IMR-90 (cell line): ENCODE measurements at places on chromosomes 7 and 10. TPM values are rescaled to one million over a fixed set of nuclear protein-coding genes. Genes with fewer than 3 reads are reported as not detected.
A peak's percentile ranks its signal among the peaks of the same experiment; 100 is the strongest.

CRPPA gene
- 1.3 and 2.5 TPM in 2 replicates for total RNA-seq

RPEL1 gene
- total RNA-seq = under 0.01 and 0.28 TPM in 2 replicates

CARD11 gene
- 0.18 and 0.28 TPM in 2 replicates for total RNA-seq

BTBD16 gene
- not detected in 2 replicates for total RNA-seq

HOXA7 gene
- under 0.01 and 0.18 TPM in 2 replicates for total RNA-seq

GSTO1 gene
- 258 and 330 TPM in 2 replicates for total RNA-seq

PODXL gene
- total RNA-seq = 1.3 and 1.4 TPM in 2 replicates

DNAJC12 gene
- 1.7 and 2.3 TPM in 2 replicates for total RNA-seq

PRPS1L1 gene
- total RNA-seq = not detected in 2 replicates

AKR1D1 gene
- not detected in 2 replicates for total RNA-seq

DNA sequence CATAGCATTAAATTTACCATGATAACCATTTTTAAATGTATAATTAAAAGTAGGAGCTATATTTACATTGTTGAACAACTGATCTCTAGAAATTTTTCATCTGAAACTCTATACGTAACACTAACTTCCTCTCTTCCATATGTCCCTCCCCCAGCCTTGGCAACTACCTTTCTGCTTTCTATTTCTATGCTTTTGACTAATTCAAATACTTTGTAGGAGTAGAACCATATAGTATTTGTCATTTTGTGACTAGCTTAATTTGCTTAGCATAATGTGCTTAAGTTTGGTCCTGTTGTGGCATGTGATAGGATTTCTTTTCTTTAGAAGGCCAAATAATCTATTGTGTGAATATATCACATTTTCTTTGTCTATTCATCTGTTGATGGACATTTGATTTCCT is 225.3 kb upstream of the POT1 start:
- no peak for DNase-seq

GRCh38 chr10:122170802-122171201 is 100.3 kb upstream of the BTBD16 start:
- no peak for DNase-seq

DNA sequence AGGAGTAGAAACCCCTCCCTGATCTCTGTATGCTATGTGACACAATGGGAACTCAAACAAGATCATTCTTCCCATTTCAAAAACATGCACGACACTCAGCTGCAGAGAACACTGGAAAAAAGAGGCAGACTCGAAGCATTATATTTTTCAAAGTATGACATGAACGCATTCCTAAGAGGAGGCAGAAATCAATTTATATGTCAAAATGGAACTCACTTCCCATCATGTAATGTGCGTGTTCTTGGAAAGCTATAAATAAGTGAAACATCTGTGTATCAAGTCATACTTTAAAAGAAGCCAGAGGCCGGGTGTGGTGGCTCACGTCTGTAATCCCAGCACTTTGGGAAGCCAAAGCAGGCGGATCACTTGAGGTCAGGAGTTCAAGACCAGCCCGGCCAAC is 142.7 kb downstream of the ICA1 start:
- no peak for DNase-seq

GRCh38 chr7:41834805-41835694 is 132.2 kb upstream of the INHBA start:
- peak; percentile 9 for DNase-seq

DNA sequence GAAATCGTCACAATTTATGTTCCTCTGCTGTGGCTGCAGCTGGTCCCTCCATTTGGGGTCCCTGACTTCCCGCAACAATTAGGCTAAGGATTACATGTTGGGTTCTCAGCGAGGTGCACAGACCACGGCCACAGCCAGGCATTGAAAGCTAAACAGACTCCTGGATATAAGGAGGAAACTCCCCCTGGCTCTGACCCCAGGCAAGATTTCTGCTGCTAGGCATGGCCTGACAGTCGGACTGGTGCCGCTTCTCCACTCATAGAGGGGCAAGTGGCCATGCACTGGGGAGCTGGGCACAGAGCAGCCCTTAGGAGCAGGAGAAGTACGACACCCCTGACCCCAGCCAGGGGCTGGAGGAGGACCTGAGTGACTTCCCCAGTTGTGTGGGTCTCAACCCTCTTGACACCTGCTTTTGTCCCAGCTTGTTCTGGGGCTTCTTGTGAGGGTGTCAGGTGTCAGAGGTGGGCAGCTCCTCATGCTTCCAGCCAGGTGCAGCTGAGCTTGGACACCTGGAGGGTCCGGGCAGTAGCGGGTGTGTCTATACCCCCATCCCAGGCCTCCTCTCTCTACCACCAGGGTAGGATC is 38.3 kb downstream of the TSPAN15 start:
- no peak for DNase-seq

GRCh38 chr7:150503581-150503980 is 11.1 kb upstream of the GIMAP7 start:
- DNase-seq = no peak

DNA sequence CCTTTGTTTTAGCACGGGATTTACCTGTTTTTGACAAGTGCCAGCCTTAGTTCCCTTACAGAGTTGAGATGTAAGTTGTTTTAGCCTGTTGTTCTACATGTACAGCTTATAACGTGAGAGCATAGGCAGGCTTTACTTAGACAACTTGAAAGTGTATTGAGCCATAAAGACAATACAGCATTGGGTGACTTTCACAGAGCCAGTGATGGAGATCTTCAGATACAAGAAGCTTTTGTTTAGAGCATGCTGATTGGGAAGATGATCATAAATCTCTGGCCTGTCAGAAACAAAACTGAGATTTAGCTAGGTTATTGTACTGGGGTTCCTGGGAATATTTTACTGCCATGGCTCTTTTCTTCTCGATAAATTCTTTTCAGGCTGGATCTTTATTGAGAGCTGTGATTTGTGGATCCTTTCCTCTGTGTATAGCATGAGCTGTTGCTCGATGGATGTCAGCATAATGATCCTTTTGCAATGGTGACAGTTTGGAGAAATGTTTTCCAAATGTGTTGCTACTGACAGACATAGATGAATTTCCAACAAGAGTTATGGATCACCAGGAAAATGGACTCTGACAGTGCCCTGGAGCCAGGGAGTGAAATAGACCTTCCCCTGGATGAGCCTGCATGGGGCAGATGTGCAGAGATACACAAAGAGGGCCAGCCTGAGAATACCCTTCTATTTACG is 30.2 kb downstream of the LHFPL3 start:
- no peak for DNase-seq

GRCh38 chr10:70758757-70759514 is 26.2 kb downstream of the TBATA start:
- DNase-seq = peak; percentile 66

DNA sequence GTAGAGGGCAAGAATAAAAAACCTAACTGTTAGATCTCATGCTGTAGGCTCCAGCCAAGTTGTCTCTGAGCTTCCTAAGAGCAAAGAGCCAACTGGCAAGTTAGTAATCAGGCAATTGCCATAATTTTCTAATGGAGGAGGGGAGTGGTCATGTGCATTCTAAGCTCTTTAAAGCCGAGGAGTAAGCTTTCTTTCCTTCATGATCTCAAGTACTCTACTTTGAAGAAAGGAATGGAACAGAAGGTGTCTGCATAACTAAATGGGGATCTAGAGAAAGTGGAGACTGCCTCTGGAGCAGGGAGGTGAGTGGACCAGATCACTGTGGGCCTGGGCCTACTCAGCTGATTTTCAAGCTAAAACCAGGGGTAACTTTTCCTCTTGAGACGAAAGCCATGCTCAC is 37.7 kb upstream of the TOMM7 start:
- DNase-seq = no peak

- no peak for DNase-seq
Observed at GRCh38 chr10:118516716-118517115, 78.7 kb downstream of the PRLHR start.

- DNase-seq = peak; percentile 38
Observed at GRCh38 chr7:42192851-42193461, 44.1 kb downstream of the GLI3 start.

- no peak for DNase-seq
Observed at GRCh38 chr7:86407291-86407690, 236.4 kb upstream of the GRM3 start.

DNA sequence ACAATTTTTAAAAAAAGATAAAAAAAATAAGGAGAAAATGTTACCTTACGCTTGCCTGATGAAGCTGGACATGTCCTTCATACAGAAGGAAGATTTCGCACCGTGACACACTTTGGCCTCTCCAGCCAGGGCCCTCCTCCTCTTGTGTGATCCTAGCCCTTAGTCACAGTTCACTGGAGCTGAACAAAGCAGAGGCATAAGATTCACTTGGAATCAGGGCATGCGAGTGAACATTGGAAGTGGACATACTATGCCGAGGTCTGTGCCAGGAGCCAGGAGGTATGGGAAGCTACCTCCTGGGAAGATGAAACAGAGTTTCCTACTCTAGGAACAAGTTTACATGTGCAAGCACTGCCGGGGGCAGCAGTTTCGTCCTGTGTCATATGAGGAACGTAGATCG is 91.5 kb downstream of the XPNPEP1 start:
- no peak for DNase-seq

DNA sequence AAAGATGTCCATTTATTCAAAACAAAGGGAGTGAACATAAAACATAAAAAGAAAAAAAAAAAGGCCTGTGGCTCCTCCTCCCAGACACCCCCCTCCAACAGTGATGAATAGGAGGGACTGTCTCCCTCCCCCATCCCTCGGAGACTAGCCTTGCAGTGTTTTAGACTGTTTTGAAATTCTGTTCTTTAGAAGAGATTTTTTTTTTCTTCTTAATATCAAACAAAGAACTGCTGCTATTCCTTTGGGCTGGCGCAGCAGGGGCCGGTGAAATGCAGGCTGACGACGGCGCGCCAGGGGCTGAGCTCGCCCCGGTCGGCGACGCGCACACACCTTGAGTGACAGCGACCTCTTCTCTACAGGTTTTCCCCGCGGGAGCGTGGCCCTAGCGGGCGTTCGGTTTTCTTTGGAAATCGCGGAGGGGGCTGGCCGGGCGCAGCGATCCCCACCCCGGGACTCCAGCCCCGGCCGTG is at the start of gene LANCL2:
Gene LANCL2 (plus strand): TSS at position 133 of the 470 bp plus-strand sequence. CDS start 689 bp downstream, outside the sequence.
- DNase-seq = peak; percentile 16

- no peak for DNase-seq
Observed at GRCh38 chr10:326350-326749, 191.1 kb downstream of the ZMYND11 start.

DNA sequence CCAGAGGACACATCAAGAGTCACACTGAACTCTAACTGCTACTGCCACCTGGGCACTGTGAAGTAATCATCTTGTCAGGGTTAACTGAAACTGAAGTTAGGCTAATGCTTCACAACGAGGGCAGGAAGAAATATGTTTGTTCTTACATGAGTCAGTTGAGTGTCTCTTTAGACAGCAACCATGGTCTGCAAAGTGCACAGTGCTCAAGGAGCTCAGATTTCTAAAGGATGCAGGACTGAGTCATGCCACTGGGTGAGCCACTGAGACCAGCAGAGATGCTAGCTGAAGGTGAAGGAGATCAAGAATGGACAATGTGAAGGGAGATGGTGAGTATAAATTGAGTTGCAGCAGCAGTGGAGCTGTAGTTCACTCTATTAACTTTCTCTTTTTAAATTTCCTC is 76.0 kb upstream of the CTTNBP2 start:
- DNase-seq = peak; percentile 20

- DNase-seq = no peak
Observed at GRCh38 chr7:27160145-27160545, 3.7 kb upstream of the HOXA7 start.

- DNase-seq = peak; percentile 71
Observed at GRCh38 chr7:100465702-100466311, 1.7 kb upstream of the SPACDR start.

- no peak for DNase-seq
Observed at GRCh38 chr10:114525368-114525949, 121.2 kb upstream of the AFAP1L2 start.

DNA sequence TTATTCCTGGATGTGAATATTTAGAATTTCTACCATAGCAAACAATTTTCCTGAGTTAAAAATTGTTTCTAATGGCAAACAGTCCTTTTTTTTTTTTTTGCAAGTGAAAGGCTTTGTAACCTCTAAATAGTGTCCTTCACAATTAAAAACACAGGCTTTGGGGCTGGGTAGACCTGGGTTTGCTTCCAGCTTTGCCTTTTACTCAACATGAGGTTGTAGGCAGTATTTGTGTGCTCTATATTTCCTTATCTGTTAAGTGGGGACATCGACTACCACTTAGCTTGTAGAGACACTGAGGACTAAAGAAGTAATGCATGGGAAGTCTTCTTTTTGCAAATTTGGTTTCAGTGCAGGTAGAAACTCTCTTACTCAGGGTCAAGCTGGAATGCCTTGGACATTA is 169.4 kb upstream of the GRB10 start:
- no peak for DNase-seq

DNA sequence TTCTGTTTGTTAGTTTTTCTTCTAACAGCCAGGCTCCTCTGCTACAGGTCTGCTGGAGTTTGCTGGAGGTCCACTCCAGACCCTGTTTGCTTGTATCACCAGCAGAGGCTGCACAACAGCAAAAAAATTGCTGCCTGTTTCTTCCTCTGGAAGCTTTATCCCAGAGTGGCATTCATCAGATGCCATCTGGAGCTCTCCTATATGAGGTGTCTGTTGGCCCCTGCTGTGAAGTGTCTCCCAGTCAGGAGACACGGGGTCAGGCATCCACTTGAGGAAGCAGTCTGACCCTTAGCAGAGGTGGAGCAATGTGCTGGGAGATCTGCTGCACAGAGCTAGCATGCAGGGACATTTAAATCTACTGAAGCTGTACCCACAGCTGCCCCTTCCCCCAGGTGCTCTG is 26.7 kb upstream of the CROT start:
- no peak for DNase-seq

DNA sequence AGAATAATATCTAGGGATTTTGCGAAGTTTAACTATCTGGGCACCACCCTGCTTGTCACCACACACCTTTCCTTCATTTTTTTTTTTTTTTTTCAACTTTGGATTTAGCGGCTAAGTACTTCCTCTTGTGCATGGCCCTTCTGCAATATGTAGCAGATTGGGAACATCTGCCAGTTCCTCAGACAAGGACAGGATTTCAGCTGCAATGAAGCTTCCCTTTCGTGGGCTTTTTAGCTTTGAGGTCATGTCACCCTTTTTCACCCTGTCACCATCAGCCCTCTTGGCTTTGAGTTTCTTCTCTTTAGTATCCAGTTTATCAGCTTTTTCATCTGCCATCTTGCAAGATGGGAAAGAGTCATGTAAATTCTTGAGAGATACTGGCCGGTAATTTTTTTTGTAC is 81.6 kb upstream of the ETV1 start:
- DNase-seq = no peak

GRCh38 chr10:132593900-132594876 is 56.6 kb downstream of the INPP5A start:
- DNase-seq = no peak
